ENCODE measurements at places on chromosomes 13 and 19.

GRCh38 chr13:57635541-57636085 lies 4.1 kb downstream of the PCDH17 start:
- DNase-seq = no peak

DNA sequence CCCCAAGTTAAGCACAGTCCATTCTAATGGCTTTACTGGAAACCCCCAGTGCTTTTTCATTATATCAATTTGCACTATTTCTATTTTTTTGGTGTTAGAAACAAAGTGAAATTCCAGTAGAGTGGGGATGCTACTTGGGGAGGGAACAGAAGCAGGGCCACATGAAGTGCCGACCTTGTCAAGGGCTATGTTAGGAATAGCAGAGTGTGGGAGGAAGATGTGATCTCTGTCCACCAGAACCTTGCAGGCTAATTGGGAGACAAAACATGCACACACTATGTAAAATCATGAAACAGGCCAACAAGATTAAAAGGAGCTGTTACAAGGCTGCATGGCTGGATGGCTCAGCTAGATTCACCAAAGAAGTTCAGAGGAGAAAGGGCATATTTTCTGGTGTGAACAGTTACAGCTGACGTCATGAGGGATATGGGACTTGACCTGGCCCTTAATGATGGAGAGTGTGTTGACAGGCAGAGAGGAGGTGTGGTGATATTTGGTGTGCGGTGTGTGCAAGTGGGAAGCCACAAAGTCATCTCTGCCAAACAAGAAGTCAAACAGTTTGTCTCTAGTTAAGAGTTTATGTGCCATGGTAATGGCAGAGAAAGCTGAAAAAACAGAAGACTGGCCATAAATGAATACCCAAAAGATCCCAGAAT lies 318.4 kb upstream of the MAB21L1 start:
- DNase-seq = no peak

DNA sequence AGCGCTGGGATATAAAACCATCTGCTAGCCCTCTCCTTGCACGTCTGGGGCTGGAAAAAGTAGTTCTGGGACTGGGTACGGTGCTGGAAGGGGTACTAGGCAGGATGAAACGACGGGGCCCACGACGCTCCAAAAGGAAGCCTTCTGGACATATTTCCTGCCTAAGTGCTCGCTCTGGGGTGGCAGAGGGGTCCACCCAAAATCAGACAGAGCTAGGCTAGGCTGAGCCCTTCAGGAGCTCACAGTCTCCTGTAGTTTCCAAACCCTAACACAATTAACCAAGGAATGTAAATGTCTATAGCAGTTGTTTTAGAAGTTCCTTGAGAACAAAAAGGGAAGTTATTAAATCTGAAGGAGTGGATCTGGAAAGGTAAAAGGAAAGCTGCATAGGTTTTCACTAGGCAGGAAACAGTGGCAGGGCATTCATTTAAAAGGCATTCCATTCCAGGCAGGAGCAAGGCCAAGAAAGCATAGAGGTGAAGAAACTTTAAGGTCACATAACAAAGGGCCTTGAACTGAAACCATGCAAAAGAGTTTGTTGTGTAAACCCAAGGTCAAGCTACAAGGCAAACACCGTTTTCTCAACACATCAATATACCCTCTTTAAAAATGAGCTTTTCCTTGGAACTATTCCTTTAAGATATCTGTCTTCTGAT lies 634 bp upstream of the DIAPH3 start:
- no peak for DNase-seq

- peak; percentile 16 for DNase-seq
Measured at GRCh38 chr13:114111577-114111976, 20.8 kb downstream of the RASA3 start.

GRCh38 chr13:44155422-44156293 lies 218.0 kb upstream of the SERP2 start:
- DNase-seq = no peak

DNA sequence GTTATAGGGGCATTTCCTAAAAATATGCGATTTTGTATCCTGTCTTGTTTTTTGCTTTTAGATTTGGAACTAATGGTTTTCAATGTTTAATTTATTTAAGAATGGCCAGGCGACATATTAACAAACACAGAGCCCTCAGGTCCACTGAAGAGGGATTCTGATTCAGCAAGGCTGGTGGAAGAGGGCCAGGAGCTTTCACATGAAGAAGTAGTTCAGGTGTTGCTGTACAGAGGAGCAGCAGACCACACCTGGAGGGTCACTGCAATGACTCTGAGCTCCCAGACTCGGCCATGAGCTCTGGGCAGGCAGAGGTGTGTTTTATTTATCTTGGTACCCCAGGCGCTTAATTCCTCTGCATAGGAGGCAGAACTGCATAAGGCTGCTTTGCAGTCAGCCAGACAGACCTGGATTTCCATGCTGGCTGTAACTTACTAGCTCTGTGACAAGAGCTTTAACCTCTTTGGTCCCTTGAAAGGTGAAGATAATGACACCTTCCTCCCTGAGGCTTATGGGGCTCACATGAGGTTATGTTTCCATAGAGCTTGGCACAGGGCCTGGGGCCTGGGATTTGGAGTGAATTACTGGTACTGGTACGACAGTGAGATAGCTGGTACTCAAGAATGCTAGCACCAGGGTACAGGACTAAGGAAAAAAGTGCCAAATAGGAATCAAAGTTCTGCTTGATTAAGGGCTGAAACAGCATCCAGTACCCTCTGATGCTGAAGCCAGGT lies 184.7 kb downstream of the OXGR1 start:
- no peak for DNase-seq

DNA sequence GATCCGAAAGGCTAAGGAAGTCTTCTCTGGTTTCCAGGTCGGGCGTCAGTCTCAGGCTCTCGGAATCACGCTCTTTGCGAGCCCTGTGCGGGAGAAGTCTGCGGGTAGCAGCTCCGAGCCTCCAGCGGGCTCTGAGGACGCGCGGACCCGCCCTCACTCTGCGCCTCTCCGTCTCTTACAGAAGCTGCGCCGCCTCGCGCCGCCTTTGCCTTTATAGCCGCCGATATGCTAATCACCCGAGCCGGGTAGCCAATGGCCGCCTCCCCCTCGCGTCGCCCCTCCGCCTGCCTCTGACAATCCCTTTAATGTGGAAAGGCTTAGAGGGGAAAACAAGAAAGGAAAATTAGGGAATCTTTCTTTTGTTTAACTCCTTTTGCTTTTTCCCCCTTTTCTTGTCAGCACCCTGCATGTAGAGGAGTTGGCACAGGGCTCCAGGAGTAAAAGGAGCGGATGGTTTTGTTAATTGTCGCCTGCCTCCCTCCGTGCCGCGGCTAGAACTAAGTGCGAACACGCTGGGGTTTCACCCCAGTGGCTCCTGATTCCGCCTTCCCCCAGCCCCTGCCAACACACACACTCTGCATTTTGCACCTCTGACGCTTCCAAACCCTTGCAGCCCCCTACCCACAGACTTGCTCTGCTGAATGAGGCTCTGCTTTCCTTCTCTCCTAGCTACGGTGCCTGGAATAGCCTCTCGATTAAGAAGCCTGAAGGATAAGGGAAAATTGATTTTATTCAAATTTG lies at the start of gene PCDH8:
TSS of gene PCDH8 (minus strand) at position 186 of the 741 bp plus-strand sequence. CDS start 204 bp downstream, outside the sequence.
- DNase-seq = no peak

DNA sequence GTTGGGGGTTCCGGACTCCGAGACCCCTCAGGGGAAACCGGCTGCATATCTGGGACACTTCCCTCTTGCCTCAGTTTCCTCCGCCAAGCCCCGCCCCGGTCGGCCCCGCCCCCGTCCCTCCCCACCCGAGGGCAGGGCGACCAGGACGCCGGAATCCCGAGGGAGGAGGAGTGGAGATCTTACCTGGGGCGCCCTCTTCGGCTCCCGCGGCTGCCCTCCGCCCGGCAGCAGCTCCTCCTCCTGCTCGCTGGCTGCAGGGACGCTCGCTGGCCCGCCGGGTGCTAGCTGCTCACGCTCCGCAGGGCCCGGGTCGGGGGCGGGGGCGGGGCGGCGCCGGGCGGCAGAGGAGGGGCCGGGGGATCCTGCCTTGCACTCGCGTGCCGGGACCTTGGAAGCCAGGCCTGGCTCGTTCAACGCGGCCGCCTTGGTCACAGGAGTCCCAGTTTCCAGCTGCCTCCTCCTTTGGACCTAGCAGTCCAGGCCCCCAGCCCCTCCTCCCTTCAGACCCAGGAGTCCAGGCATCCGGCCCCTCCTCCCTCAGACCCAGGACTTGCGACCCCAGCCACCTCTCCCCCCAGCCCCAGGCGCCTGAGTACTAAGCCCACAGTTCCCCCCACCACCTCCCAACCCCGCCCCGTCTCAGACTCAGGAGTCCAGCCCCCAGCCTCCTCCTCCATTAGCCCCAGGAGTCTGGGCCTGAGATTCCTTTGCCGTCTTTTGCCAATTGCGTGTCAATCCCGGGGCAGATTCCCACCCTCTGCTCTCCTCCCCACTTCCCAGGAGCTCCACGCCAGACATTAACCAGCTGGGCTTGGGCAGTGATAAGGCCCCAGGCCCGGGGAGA lies at the start of gene NTF4:
TSS of gene NTF4 (minus strand) at position 51 of the 844 bp plus-strand sequence. CDS start 2,821 bp downstream, outside the sequence.
- no peak for DNase-seq

DNA sequence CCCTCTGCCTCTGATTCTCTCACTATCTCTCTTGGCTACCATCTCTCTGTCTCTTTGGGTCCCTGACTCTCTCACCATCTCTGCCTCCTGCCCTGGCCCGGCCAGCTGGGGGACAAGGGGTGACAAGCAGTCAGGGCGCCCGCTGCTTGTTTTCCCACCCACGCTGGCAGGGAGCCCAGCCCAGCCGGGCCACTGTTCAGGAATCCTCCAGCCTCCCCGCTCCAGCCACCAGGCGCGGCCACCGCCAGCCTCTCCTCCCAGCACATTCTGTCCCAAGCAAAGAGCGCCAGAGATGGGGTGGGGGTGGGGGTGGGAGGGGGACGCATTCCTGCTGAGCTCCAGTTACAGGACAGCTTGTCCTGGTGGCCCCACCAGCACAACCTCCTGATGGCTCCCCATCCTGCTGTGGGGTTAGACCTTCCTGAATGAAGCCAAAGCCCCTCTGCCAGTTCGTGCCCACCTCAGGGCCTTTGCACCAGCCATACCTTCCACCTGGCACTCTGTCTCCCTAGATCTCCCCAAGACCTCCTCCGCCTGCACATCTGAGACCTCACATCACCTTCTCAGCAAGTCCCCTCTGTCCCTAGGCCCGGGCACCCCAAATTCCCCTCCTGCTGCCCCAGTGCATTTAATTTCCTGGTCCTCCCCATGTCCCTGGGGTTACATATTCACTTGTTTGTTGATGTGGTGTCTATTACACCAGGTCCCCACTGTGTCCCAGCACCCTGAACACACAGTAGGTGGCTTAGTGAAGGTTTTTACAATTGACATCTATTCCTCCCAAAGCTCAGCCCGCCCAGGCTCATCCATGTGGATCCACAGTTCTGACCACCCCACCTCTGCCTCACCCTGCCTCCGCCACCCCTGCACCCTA lies 12.5 kb downstream of the ARRDC2 start:
- DNase-seq = no peak

GRCh38 chr19:10701955-10702525 lies 801 bp downstream of the QTRT1 start:
- DNase-seq = no peak

DNA sequence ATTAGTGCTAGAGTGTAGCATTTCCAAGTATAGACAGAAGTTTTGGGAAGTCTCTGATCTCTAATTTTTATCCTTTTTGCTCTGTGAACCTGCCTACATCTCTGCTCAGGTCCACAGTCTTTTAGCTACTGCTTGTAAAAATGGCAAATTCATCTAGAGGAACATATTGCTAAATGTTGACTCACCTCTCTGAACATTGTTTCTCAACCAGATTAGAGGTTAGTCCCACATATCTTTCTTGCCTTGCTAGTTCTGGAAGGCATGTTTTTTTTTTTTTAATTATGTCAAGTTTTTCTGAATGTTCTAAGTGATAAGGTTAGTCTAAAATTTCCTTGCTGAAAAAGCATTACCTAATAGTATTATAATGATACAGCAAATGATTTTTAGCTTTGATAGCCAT lies 2889.6 kb upstream of the PCDH20 start:
- no peak for DNase-seq

DNA sequence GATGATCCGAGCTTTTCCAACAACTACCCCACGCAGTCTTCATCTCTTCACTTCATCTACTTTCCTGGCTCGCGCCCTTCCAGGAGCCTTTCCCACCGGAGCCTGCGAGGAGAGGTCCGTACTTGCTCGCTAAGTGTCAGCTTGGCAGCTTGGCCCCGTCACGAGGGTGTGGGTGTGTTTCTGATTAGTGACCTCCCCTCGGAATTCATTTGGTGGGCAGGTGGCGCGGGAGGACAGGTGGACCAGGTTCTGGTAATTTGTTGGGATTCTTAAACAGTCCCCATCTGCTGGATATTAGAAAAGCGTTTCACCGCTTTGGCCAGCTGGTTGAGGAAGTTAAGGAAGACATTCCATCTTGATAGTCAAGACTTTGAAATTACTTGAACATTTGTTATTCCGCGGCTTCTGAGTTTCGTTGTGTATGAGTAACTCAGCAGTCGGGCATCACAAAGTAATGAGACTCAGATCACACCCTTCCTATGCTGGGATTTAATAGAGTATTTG lies 515 bp downstream of the UFM1 start:
- DNase-seq = peak; percentile 50

DNA sequence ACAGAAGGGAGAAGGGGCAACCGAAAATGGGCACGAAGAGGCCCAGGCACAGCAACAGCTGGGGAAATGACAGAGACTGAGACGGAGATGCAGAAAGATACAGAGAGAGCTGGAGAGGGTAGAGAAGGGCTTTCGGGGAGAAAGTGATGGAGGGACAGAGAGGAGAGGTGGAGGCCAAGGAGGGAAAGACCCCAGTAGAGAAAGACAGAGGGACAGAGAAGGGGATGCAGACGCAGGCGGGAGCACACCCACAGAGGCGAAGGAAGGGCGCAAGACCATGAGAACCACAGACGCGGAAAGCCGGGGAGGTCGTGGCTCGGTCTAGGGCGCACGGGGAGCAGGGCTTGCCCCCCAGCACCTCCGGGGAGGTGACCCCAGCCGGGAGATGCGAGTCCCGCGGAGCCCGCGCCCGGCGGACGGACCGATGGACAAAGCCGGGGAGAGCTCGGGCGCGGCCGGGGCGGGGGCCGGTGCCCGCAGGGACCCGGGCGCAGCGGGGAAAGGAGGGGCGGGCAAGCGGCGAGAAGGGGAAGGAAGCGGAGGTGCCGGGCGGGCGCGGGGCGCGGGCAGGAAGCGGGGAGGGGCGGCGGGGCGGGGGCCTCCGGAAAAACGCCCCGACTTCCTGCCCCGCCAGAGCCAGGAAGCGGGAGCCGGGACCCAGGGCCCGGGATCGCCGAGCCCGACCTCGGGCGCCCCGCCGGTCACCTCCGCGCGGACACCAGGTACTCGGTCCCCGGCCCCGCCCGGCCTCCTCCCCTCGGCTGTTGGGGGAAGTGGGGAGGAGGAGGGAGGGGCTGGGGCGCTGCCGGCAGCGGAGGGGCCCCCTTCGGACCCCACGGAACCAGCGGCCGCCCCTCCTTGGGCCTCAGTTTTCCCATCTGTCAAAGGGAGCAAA lies at the start of gene ARHGEF1:
TSS of gene ARHGEF1 (plus strand) at position 617 of the 895 bp plus-strand sequence. CDS start 4,899 bp downstream, outside the sequence.
- peak; percentile 56 for DNase-seq

DNA sequence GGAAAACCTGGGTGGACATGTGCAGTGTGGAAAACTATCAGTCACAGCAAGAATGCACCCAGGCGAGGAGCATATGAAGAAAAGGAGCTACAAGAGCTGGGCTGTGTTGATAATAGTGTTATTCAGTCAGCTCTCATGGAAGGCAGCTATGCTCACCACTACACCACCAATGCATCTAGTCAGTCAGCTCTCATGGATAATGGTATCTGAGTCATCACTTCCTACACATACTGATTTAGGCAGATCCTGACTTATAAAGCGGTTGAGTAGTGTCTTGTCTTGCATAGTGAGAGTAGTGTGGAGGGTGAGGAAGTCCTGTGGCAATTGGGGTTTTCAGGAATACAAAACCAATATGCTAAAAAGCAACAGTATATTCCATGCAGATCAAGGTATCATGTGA lies 9.1 kb upstream of the ZNF160 start:
- no peak for DNase-seq

Data from stimulated activated naive CD4-positive, alpha-beta T cell treated with Interleukin-2 at 50 U/mL for 16 hours (primary cell).